ENCODE measurements at places on chromosomes 13 and 19.

DNA sequence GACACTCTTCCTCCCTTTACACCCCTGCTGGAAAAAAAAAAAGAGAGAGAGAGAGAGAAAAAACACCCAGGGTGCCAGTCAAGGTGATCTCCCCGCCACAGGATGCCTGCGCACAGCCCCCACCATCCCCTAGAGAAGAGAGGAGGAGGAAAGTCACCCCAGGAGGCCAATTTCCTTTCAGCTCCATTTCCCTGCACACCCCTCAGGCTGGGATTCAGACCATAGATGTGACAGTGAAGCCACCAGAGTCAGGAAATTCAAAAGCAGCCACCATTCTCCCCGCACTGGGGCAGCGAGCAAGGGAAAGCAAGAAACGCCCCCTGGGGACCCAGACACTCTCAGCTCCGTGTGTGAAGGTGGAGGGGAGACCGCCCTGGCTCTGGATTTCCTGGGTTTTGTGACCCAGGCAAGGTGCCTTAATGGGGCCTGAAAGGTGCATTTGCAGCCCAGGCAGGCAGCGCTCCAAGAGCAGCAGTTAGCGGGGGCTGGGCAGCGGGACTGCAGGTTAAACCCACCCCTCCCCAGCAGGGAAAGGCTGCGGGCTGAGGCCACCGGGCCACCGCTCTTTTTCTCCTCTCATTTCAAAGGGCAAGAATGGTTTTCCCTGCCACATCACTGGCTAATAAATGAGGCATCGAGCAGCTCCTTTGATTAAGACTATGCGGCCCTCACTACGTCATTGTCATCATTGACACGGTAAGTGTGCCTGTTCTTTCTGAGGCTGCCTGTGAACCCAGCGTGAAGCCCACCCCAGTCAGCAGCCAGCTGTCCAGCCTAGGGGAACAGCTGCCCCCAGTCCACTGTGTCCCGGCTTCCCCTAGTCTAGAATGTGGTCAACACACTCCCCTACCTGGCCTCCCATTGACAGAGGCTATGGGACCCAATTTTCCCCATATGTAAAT lies 83.8 kb upstream of the TM9SF2 start:
- DNase-seq: no peak

DNA sequence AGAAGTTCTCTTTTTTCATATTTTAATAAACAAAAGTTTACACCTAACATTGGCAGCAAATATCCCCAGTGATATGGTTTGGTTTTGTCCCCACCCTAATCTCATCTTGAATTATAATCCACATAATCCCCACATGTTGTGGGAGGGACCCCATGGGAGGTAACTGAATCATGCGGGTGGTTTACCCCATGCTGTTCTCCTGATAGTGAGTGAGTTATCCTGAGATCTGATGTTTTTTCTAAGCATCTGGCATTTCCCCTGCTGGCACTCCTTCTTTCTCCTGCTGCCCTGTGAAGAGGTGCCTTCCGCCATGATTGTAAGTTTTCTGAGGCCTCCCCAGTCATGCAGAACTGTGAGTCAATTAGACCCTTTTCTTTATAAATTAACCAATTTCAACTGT lies 214.7 kb downstream of the SLITRK1 start:
- no peak for DNase-seq

DNA sequence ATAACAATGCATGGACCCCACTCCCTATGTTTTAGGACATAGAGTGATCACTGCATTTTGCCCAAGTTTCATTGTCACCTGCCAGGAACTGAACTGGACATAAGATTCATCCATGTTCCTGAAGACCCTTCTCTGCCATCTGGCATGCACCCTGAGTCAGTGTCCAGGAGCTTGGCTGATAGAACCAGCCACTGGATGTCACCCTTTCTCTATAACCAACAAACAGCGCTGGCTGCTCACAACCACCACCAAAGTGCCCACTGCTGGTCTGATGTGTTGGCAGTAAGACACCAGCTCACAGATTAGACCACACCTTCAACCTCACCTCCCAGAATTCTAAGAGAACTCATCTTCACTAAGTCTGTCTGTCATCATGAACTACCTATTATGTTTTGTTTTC lies 333.4 kb downstream of the ITGBL1 start:
- peak; percentile 7 for DNase-seq

GRCh38 chr19:42521346-42522030 lies 6.8 kb downstream of the CEACAM1 start:
- no peak for DNase-seq

- no peak for DNase-seq
Measured at GRCh38 chr19:41166944-41167804, 25.8 kb upstream of the CYP2S1 start.

DNA sequence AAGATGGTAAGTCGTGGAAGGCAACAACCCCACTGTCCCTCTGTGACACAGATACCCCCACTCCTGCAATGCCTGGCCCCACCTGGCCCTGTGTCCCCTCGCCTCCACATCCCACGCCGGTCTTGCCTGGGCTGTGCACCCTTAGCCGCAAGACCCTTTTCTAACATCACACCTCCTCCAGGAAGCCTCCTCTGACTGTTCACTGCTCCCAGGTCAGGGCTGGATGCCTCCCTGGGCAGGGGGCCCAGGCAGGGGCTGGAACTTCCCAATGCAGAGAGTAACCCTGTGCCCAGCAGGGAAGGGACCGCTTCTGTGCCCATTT lies 1.3 kb downstream of the FBN3 start:
- no peak for DNase-seq

- no peak for DNase-seq
Measured at GRCh38 chr19:20162821-20163220, 4.2 kb upstream of the ZNF486 start.

- peak; percentile 72 for DNase-seq
Measured at GRCh38 chr19:40006273-40006691, 9.4 kb downstream of the ZNF546 start.

DNA sequence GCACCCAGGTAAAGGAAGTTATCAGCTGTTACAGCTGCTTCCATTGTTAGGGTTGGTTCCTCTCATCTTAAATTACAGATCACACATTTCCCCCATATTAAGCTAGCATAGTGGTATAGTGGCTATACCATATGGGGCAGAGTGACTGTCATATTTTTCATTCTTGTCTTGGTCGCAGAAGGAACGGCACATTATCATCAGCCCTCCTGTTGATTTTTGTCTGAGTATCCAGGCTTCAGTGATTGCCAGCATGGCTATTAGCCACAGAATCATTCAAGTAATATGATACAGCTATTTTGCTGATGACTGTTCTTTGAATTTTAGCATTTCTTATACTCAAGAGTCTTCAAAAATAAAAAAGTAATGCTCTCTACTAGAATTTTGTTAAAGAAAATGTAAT lies 240.9 kb downstream of the LIG4 start:
- DNase-seq: no peak

DNA sequence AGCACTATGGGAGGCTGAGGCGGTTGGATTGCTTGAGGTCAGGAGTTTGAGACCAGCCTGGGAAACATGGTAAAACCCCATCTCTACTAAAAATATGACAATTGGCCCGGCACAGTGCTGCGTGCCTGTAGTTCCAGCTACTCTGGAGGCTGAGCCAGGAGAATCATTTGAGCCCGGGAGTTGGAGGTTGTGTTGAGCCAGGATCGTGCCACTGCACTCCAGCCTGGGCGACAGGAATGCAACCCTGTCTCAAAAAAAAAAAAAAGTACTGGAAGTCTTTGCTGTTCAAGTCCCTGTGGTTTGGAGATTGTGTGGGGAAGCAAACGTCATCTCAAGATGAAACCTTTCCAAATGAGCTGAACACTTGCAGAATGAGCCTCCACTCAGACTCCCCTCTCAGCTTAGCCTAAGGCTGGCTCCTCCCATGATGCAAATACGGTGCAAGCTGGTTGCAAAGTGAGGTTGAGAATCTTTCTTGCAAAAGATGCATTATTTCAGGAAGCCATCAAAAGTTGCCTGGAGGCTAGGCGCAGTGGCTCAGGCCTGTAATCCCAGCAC lies 46.2 kb downstream of the MYO9B start:
- peak; percentile 64 for DNase-seq

- DNase-seq: peak; percentile 89
Measured at GRCh38 chr13:101529422-101529821, 76.9 kb downstream of the ITGBL1 start.

DNA sequence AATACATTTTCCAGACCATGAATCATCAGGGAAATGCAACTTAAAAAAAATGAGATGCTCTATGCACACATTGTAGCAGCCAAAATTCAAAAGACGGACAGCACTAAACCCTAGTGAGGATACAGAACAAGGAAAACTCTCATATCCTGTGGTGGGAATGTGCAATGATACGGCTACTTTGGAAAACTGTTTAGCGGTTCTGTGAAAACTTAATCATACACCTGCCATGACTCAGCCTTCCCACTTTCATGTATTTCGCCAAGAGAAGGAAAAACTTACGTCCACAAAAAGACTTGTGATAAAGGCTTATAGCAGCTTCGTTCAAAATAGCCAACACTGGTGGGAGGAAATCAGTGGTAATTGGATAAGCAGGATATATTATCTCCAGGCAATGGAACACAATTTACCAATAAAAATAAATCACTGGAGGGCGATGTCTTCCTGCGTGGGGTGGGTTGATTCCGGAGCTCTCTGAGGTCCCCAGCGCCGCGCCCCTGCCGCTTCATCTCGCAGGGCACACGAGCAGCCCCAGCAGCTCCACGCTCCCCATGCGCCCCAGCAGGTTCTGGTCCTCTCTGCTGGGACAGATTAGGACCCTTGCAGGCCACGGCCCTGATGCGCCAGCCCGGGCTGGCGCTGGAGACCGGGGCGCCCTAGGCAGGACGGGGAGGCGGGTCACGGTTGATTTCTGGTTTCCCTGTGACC lies 97.2 kb upstream of the ARHGEF7 start:
- no peak for DNase-seq

GRCh38 chr19:23972161-23972560 lies 57.5 kb downstream of the ZNF726 start:
- no peak for DNase-seq

GRCh38 chr19:38852231-38853044 lies 2.7 kb upstream of the HNRNPL start:
- peak; percentile 57 for DNase-seq

- no peak for DNase-seq
Measured at GRCh38 chr13:109900320-109900719, 113.9 kb upstream of the IRS2 start.

DNA sequence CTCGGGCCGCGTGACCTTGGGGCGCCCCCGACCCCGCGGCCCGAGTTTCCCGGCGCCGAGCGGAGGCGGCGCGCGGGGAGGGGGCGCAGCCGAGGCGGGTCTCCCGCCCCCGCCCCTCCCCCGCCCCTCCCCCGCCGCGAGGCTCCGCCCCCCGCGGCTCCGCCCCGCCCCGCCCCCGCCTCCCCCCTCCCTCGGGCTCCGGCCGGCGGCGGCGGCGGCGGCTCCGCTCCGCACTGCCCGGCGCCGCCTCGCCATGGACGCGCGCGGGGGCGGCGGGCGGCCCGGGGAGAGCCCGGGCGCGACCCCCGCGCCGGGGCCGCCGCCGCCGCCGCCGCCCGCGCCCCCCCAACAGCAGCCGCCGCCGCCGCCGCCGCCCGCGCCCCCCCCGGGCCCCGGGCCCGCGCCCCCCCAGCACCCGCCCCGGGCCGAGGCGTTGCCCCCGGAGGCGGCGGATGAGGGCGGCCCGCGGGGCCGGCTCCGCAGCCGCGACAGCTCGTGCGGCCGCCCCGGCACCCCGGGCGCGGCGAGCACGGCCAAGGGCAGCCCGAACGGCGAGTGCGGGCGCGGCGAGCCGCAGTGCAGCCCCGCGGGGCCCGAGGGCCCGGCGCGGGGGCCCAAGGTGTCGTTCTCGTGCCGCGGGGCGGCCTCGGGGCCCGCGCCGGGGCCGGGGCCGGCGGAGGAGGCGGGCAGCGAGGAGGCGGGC lies at the start of gene HCN2:
Gene HCN2, plus strand, starts transcription at position 189 of the 703 bp plus-strand sequence. Its CDS starts 65 bp downstream, at position 254.
- no peak for DNase-seq

- no peak for DNase-seq
Measured at GRCh38 chr13:95754069-95754468, 77.1 kb downstream of the DNAJC3 start.

DNA sequence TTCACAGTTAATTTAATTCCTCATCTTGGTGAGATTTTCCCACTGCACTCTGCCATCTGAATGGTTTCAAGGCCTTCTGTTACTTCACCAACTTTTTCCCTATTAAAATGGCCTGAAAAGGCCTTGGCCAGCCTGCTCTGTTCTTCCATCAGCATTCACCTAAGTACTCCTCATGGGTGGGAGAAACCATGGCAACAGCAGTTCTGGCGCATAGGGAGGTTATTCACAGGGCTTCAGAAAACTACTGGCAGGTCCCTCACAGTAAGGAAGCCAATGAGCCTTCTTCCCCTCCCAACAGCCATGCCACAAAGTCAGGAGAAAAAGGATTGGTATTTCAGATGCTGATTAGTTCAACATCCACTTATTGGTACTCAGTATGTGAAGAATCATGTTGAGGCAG lies 17.2 kb upstream of the GJB2 start:
- DNase-seq: no peak

DNA sequence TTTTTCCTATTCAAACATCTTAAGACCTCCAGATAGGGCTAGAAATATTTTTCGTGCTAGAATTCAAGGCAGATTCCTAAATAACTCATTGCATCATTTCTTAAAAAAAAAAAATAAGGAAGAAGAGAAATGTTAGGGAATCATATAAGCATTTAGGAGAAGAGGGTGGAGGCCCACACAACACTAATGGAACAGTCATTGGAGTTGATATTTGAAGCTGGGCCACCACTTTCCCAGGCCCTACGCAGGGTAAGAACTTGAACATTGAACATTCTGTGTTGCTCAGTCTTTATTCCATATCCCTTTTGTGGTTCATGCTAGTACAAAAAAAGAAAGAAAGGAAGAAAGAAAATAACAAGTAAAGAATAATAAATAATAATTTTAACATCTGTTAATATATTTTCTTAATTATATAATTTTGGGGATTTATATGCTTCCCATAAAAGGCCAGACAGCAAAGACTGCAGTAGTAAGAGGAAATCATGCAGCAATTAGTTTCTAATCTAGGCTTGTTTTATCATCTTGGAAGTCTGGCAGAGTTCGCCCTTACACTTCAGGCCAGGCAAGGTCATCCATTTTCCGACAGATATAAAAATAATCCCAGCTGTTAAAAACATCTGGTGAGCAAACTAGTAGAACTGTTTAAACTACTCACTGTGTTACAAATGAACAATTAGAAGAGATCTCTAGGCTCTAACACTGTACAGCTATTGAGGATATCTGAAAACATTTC lies 127.7 kb downstream of the FRY start:
- no peak for DNase-seq

GRCh38 chr13:51967482-51968446 lies 43.5 kb downstream of the ATP7B start:
- no peak for DNase-seq
